Activated naive CD8-positive, alpha-beta T cell treated with anti-CD3 and anti-CD28 coated beads, Interleukin-2, amount 50 U/mL, for 16 hours (primary cell): ENCODE measurements at places on chromosomes 16 and 17.

GRCh38 chr17:40307740-40308239, 1.2 kb upstream of the RARA start:
- DNase-seq = no peak

GRCh38 chr16:66238696-66239095, 127.8 kb upstream of the CDH5 start:
- no peak for DNase-seq

- DNase-seq = no peak
These were observed 973 bp upstream of the IL4R start for GRCh38 chr16:27312580-27313421.

DNA sequence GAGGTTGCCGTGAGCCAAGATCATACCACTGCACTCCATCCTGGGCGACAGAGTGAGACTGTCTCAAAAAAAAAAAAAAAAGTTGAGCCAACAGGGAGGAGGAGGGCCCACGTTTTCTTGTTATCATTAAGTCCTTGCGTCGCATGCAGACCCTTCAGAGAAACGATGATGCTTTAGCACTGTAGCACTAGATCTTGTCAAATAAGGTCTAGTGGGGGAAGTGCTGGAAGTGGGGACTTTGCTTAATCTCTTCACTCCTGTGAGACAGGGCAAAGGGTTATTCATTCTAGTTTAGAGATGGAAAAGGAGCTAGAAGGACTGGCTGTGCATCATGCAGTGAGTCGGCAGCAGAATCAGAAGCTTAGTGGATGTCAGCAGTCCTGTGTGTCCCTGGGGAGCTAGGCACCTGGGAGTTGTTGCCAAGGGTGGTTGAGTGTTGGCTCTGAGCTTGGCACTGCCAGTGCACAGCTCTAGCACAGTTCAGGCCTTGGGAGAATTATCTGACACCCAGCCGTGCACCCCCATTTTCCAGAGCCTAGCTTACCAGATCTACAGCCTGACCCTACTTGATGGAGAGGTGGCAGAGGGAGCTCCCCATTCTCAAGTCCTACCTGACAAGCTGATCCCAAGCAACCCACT, 33.4 kb upstream of the TBX2 start:
- DNase-seq = no peak

- no peak for DNase-seq
These were observed 12.5 kb upstream of the TXNDC11 start for GRCh38 chr16:11755022-11755760.

- no peak for DNase-seq
These were observed 2.5 kb downstream of the ALOX15B start for GRCh38 chr17:8041249-8041928.

GRCh38 chr17:68431661-68432071, 25.6 kb downstream of the WIPI1 start:
- no peak for DNase-seq
